Activated CD8-positive, alpha-beta memory T cell treated with anti-CD3 and anti-CD28 coated beads for 48 hours (primary cell): ENCODE measurements at places on chromosomes 1 and 21.

DNA sequence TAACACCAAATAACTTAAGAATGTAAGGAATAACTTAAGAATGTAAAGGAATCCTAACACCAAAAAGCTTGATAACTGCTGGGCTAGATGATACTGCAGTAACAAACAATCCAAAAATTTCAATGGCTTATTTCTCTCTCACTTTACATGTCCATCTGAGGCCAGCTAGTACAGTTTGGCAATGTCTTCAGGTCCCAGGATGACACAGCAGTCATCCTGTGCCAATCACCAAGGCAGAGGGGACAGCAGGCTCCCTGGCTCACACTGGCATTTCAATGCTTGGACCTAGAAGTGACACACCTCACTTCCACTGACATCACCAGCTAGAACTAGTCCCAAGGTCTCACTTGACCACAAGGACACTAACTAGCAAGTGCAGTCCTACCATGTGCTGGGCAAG, 15.3 kb downstream of the DNAJC11 start:
- no peak for DNase-seq

DNA sequence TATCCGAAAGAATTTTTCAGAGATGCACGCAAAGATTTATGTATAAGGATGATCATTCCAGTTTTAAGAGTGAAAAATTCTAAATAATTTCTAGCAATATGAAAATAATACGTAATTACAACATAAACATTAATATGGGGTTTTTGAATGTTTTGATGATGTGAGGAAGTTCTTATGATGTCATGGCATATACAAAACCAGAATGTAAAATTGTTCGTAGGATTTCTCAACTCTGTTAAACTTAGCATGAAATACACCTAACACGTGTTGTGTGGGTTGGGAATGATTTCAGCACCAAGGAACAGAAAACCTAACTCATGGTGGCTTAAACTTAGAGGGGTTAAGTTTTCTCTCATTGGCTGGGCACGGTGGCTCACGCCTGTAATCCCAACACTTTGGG, 62.2 kb downstream of the MYOM3 start:
- DNase-seq: no peak

DNA sequence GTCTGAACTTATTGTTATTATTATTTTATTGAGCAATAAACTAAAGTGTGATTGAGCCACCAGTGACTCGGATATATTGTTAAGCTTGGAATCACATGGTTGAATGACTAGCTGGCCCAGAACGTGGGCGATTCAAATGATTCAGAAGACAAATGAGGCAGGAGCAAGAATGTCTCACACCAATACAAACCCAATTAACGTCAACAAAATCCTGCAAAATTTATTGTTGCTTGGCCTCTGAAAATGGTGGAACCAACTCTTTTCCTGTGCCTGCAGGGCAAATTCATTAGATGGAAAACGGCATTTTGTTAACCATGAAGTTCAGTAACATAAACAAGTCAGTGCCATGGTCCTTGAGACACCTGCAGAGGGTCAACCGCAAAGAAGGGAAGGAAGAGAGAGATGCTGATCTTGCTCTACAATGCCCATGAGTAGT, 482.0 kb downstream of the SETD4 start:
- DNase-seq: no peak

DNA sequence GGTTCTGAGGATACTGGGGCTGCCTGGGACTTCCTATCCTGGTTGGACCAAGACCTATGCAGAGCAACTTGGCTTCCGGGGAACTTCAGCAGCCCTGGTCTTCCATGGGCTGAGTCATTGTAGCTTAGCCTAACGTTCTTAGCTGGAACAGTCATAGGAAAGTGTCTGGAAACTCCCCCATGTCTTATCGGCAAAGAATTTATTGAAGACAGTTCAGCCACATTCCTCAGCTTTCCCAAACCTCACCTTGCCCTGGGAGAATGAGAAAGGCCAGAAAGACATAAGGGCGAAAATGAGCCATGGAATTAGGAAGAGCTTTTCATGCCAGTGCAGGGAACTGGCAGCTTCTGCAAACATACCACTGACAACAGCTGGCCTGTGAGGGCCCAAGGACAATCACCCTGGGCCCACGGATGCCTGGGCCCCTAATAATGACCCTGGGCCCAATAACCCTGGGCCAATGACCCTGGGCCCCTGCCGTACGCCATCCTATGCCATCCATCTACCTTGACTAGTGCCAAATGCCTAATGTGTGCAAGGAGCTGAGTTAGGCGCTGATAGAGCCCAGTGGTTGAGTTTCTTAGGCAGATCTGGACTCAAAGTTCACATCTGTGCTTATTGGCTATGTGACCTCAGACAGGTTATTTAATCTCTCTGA, 114.4 kb upstream of the GADD45A start:
- DNase-seq: no peak

GRCh38 chr1:232471250-232471649, 158.7 kb downstream of the SIPA1L2 start:
- DNase-seq: no peak

GRCh38 chr1:92774407-92774806, 10.5 kb downstream of the EVI5 start:
- DNase-seq: no peak

- peak; percentile 53 for DNase-seq
Measured at GRCh38 chr1:109739738-109740614, 862 bp downstream of the GSTM3 start.

- no peak for DNase-seq
Measured at GRCh38 chr1:203916756-203917155, 55.4 kb downstream of the SNRPE start.

DNA sequence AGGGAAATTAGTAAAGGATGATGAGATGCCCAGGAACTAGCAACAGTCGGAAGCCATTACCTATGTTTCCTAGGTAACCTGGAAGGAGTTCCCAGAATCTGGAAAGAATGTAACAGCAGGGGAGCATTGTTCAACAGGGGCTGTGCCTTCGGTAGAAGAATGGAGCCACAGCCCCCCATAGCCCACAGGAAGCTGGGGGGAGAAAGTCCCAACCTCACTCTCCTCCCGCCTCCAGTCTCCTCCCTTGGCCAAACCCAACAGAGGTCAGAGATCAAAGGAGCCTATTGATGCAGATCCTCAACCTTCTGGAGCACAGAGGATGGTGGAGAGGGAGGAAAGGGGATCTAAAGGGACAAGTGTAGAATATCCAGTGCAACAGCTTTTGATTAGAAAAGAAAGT, 131.5 kb upstream of the SLC44A3 start:
- DNase-seq: no peak

DNA sequence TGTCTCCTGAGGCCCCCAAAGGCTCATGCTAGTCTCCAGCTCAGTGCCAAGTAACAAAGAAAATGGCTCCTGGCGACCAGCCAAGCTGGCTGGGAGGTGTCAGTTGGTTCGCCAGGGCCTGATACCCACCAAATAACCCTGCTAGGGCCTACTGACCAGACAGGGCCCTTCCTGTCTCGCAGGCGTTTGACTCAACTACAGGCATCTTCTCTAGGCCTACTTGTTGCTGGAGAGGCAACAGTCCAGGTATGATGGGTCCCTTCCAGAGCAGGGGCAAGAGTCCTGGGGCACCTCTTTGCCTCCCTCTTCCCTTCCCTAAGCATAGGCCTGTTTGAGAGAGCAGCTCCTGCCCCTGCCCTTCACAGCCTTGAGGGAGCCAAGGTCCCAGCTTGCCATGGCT, 147.9 kb upstream of the VANGL1 start:
- no peak for DNase-seq

- no peak for DNase-seq
Measured at GRCh38 chr1:42860339-42861013, 14.1 kb downstream of the ZNF691 start.

DNA sequence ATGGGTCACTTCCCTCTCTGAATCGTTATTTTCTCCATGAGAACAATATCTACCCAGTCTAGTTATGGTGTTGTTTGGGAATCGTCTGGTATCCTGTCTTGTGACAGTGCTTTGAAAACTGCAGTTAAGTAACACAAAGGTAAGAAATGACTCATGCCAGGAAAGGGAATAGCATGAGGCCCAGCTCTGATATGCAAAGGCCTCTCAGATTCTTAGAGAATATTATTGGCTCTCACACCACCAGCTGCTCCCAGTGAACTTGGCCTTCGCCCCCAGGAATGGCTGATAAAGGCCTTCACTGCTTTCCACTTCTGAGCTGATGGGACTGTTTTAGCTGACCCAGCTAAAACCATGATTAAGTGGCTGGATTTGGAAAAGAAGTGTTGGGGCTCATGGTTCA, 27.1 kb downstream of the NEK2 start:
- DNase-seq: no peak

DNA sequence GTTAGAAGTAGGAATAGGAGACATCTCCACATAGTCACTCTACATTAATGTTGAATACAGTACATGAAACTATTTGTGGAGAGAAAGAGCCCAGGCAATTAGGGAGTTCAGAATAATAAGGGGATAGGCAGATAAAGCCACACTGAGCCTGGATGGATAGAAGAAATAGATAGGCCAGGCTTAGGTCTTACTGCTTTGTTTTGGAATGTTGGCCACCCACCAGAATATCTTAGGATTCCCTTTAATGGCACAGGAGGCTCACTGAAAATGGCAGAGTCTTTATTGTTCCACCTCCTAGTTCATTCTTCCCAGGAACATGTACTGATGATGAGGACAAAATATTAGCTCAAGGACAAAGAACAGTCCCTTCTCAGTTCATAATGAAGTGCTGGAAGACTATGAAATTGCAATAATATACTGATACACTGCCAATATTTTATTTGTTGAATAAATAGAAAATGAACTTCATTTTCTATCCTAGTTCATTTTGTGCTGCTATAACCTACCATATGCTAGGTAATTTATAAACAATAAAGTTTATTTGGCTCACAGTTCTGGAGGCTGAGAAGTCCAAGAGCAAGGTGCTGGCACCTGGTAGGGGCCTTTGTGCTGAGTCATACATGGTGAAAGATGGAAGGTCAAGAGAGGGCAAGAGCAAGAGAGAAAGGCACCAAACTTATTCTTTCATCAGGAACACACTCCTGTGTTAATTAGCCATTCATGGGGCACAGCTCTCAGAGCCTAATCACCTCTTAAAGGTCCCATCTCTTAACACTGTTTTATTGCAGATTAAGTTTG, 87.3 kb downstream of the TBX15 start:
- DNase-seq: no peak

DNA sequence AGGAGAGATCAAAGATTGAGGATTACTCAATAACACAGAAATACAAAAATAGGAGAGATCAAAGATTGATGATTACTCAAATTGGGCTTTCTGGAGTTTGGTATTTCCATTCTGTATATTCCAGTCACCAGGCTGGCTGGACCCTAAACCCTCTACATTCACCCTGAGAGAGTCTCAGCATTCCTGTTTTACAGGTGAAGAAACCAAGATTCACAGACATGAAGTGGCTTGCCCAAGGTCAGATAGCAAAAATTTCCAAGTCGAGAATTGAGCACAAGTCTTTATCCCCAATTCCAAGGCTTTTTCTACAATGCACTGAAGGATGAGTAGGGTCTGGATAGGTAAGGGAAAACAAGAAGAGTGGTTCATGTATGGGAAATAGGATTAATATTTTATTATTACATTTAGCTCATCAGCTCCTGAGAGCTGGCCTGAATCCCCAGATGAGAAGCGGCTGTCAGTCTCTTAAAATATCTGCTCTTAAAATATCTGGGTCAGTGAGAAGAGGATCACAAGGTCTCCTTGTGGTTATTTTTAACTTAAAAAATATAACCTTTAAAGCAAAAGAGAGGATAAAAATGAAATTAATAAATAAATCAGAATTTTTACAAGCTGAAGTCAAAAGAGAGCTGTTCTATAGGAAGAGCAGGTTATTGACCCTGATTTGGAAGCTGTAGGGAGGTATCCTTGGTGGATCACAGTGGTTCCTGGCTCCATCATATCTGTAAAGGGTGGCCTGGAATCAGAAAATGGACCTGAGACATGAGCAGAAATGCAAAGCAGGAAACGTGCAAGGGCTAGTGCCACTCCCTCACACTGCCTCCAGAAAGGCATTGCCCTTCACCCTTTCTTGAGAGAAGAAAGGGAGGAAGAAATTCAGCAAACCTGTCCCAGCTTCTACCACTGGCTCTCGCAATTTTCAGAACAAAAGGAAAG, 29.1 kb upstream of the SEC16B start:
- no peak for DNase-seq

GRCh38 chr1:185813401-185813979, 79.3 kb downstream of the HMCN1 start:
- no peak for DNase-seq

GRCh38 chr21:36692835-36693488, 6.0 kb upstream of the SIM2 start:
- DNase-seq: no peak

DNA sequence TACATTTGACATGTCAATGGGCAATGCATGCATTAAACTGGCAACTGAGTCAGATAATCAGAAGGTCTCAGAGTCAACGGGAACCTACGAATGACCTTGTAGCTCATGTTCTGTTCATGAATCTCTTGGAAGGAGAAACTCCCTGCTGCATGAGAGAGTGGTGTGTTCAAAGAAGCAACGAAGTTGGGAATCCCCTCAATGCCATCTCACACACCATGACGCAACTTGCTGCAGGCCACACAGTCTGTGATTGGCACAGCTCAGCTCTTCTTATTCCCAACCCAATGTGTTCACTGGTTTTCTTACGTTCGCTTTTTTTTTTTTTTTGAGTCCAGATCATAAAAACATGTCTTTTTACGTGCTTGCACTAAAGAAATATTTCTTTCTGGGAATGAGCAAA, 53.5 kb upstream of the PRDM2 start:
- DNase-seq: no peak

DNA sequence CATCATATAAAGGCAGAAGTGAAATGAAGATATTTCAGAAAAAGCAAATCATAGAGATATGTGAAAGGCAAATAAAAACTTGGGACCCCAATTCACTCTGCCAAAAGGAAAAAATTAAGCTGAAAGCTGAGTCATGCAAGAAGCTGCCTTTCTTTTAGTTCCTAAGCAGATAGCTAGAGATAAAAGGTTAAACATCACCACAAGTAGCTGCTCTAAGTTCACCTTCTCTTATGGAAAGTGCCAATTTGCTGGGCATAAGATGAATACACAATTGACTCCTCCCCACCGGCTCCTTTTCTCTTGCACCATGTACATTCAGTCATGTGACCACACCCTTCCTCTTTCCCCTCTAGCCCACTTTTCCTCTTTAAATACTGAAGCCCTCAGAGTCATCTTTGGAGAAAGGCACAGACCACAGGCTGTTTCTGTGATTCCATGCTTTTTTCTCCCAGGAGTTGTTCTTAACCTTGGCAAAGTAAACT, 5.4 kb upstream of the SUMO3 start:
- DNase-seq: no peak

GRCh38 chr1:176888471-176889032, 276.0 kb downstream of the ASTN1 start:
- DNase-seq: no peak
